ENCODE measurements at places on chromosomes 2 and 18.

DNA sequence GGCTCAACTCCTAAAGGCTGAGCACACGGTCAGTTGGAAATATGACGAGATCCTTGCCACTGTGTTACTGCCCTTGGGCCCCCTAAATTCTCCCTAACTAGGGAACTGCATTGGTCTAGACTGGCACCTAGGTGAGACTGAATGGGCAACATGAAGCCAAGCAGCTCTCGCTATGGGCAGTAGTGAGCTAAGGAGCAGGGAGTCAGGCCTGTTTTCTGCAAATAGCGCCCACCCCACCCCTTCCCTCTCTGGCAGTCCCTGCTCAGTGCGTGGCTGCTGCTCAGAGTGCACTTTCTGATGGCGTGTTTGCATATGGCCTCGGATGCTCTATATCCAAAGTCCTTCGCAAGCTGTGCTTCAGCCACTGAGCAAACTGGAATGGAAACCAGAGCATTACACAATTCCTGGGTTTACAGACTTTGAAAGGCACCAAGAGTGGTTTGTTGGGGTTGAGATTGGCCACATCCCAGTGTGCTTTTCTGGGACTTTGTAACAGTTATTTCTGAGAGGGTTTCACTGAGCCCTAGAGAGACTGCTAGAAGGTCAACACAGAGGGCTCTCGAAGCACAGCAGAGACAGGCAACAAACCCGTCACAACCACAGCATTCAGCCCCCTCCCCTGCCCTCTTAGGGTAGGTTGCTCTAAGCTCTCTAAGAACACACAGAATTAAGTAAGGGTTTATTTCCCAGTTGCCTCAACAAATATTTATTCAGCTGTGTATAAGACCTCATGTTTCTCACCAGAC, 419.9 kb downstream of the STK39 start:
- DNase-seq = no peak

DNA sequence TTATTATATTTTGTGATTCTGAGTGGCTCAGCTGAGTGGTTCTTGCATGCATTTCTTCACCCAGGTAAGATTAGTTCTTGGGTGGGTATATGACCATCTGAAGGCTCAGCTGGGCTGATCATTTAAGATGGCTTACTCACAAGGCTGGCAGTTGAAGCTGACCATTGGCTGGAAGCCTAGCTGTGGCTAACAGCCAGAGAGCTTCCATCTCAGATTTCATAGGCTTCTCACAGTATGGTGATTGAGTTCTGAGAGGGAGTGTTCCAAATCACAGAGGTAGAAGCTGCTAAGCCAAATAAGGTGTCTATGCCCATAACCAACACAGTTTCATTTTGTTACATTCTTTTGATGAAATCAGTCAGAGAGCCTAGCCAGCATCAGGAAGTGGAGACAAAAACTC, 117.4 kb upstream of the RPRM start:
- no peak for DNase-seq

- DNase-seq = no peak
These were observed 32.6 kb downstream of the MARCHF4 start for GRCh38 chr2:216339456-216340279.

- no peak for DNase-seq
These were observed 154.6 kb downstream of the ERBB4 start for GRCh38 chr2:212384027-212384426.

GRCh38 chr2:7377916-7378569, 460.8 kb downstream of the RNF144A start:
- DNase-seq = no peak
